Stimulated activated CD4-positive, alpha-beta T cell treated with anti-CD3 and anti-CD28 coated beads, Interleukin-15, amount 100 ng/mL, for 24 hours (primary cell): ENCODE measurements at places on chromosomes 4 and X.

DNA sequence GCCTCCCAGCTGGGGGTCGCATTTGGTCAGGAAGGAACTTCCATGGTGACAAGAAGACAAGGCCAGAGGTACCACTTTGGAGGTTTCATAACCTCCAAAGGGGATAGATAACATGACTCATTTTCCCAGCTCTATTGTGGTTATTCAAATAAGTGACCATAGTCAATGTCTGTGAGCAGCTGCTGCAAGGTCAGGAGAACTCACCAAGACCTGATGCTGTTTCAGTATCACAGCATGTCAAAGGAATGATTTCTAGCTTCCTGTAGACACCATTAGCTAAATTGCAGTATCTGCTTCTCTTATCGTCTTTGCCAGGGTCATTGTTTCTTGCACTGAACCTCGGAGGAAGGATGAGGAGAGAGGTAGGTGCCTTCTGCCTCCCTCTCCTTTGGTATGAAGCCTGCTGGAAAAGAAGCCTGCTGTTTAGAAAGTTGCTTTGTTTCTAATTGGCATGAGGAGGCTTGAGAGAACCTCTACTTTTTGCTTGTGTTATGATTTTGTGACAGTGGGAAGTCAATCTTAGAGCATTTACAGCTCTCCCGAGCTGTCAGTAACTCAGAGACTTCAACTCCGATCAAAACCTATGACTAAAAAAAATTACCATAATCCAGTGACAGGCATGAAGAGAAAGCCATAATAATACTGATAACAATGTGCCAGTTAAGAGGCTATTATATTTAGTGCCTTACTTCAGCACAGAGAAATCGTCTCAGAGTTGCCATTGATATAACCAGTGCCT is 38.0 kb upstream of the GATB start:
- DNase-seq = no peak

- peak; percentile 5 for DNase-seq
These were observed 1.0 kb downstream of the SOX3 start for GRCh38 chrX:140503714-140504351.

DNA sequence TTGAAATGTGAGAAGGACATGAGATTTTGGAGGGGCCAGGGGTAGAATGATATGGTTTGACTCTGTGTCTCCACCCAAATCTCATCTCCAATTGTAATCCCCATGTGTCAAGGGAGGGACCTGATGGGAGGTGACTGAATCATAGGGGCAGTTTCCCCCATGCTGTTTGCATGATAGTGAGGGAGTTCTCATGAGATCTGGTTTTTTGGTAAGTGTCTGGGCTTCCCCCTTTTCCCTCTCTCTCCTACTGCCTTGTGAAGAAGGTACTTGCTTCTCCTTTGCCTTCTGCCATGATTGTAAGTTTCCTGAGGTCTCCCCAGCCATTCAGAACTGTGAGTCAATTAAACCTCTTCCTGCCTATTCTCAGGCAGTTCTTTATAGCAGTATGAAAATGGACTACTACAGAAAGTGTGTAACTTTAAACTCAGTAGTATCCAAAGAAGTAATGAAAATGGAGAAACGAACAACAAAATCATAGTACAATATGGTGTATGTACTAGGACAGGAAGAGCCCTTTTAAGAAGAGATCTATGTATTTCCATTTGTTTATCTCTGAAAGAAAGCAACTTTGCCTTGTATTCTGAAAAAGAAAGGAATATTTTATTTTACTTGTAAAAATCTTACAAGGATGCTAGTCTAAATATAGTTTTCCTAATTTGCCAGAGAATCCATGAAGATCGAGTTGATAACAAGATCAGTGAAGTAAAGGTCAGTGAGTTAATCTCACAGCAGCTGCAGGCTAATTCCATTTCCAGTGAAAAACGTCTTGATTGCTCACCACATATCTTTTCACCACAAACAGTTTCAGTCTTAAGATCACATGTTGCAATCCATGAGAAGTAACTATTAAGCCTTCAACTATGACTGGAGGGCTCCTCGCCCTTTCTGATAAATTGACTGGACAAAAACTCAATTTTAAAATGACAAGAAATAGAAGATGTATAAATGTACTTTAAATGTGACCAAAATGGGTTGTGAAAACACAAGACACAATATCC is 20.5 kb downstream of the PKD2 start:
- DNase-seq = peak; percentile 12

DNA sequence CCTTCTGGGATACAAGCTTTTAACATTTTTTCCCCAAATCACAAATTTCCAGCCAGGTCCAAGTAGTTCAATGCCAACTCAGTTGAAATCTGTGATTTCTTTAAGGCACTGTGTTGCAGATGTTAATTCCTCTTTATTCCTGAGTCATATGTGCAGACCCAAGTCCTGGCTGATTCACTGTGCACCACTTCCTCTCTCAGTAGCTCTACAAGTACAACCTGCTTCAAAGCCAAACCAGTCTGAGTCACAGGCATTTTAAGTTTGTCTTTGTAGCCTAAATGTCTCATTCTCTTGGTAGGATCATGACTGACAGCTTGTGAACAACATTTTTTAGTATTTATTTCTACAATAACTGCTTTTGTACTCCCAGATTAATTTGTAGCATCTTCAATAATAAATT is 165.6 kb upstream of the S100G start:
- DNase-seq = peak; percentile 41

GRCh38 chrX:46994096-46994495 is 81.9 kb downstream of the JADE3 start:
- no peak for DNase-seq

- DNase-seq = no peak
These were observed 3.6 kb upstream of the THOC2 start for GRCh38 chrX:123736333-123736921.

- no peak for DNase-seq
These were observed 95.6 kb downstream of the NR3C2 start for GRCh38 chr4:148346657-148347056.

GRCh38 chrX:24024819-24025740 is 1.9 kb downstream of the KLHL15 start:
- DNase-seq = peak; percentile 86

DNA sequence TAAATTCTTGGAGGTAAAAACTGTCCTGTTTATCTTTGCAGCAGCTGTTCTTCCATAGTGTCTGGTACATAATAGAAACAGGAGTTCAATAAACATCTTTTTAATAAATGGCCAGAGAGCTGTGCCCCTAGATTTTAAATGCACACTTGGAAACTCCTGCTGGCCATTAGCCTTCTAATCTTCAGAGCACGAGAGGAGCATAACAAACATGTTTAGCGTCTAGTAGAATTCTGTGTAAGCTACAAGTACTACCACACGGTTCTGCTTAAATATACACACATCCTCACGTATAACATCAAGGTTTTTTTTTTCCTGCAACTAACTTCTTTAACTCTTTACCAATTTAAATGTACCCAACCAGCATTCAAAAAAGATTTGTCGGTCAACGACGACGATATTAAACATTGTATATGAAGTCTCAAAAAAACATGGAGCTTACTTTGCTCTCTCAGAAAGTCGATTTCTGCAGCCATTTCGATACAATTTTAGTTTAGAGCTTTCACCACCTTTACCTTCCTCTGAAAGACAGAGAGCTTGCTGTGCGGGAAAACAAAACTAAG is 628 bp downstream of the SCLT1 start:
- DNase-seq = no peak

- no peak for DNase-seq
These were observed 32.9 kb downstream of the SLC2A9 start for GRCh38 chr4:9988363-9988749.
